ENCODE measurements at places on chromosomes 6 and 20.

GRCh38 chr6:12944001-12944400 is 227.4 kb downstream of the PHACTR1 start:
- DNase-seq: no peak

GRCh38 chr20:38209736-38210405 is 44.8 kb upstream of the TGM2 start:
- no peak for DNase-seq

- no peak for DNase-seq
These were observed 143.9 kb upstream of the RALGAPA2 start for GRCh38 chr20:20856306-20856705.

DNA sequence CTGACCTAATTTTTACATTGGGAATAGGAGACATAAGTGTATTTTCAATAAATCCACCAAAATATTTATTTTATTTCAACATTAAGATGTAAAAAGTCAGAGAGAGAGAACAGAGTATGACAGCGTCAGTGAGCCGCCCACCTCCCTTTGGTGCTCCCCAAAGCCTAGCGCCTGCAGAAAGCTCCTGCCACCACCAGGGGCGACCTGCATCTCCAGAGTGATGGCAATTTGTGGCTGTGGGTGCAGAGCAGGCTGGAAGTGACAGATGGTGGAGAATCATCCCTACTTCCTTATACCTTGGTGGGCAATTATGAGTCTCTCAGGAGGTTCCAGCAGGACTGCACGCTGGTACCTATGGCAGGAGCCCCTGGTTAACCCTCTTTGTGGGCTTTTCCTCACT is 87.3 kb downstream of the PTPRT start:
- DNase-seq: no peak

DNA sequence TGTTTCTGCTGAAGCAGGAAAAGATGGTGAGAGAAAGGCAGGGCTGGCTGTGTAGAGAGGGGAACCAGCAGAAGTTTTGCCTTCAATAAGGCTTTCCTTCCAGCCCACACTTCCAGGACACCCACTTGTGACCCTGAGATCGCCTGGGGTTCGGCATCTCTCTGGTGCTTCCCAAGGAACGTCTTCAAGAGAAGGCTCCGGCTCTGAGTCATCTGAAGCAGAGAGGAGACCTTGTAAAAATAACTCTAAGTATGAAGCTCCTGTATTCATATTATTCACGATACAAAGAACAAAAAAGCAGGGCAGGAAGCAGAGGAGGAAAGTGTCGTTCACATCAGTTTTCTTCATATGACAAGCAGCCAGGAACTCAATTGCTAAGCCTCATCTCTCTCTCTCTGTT is 95.4 kb upstream of the MRPS10 start:
- no peak for DNase-seq

GRCh38 chr6:30156262-30156599 is 4.8 kb downstream of the TRIM10 start:
- no peak for DNase-seq

- DNase-seq: no peak
These were observed 212.7 kb downstream of the BCKDHB start for GRCh38 chr6:80319196-80319595.

DNA sequence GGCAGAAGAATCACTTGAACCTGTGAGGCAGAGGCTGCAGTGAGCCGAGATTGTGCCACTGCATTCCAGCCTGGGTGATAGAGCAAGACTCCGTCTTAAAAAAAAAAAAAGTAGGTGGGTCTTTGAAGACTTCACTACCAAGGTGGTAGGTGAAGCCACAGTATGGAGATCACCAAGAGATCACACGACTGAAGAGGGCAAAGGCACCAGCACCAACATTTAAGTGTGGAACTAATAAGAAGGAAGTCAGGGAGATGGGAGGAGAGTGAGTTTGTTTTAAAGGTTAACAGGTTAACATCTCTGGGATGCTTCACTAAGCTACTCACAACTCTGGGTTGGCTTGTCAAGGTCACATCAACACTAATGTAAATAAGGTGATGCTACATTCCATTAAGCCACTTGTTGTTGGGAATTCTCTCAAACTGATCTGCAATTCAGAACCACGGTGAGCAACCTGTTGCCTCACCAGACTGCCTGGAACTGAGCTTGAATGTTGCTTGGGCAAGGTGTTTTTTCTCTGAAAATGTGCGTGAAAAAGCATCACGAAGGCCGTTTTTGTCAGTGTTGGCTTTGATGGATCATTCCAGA is 48.7 kb downstream of the KCTD20 start:
- DNase-seq: no peak

- no peak for DNase-seq
These were observed 35.5 kb downstream of the PPP1R16B start for GRCh38 chr20:38840894-38841470.

- no peak for DNase-seq
These were observed 7.4 kb upstream of the UTRN start for GRCh38 chr6:144277605-144278227.

GRCh38 chr6:152166497-152166896 is 359.0 kb downstream of the ESR1 start:
- DNase-seq: no peak

DNA sequence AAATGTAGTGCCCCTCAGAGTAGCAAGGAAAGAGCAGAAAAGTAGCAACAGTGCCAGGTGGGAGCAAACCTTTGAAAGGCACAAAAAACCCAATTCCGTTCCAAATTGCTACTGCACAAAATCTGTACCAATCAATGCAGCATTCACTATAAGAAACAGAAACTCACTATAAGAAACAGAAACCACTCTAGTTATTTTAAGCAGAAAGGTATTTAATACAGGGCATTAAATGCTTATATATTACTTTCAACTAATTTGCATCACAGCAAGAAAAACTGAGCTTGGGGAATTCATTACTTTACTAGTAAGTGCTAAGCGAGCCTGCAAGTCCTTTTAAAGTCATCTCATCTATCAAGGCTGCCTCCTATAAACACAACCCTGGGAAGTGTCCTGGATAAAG is 116.5 kb upstream of the OLIG3 start:
- no peak for DNase-seq

GRCh38 chr6:125375821-125376220 is 74.1 kb upstream of the HDDC2 start:
- DNase-seq: no peak

DNA sequence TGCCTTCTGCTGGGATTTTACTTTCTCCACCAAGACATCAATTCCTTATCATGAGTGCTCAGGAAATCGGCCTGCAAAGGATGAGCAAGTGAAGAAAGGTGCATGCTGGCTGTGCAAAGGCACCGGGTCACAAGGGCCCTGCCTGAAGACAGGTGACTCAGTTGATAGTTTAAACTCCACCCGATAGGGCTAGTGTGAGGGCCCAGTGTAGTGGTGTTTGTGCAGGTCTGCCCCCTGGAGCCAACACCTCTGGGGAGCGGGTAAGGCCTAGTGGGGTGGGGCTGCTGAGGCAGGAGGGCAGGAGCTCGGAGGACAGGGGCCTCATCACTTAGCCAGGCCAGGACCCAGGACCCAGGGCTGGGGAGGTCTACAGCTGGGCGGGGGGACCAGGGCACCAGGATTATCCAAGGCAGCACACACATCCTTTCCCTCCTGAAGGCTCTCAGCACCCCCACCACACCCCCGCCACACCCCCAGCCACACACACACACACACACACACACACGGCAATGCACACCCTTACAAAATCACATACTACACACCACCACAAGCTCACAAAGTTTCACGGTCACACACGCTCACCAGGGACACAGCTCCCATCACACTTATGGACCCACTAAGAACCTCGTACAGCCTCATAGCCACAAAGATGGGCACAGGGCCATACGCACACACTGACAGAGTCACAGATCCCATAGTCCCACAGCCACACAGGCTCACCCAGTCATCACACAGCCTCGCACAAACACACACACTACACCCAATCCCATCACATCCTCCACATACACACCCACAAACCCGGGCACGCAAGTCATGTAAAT is 75.4 kb downstream of the GRM4 start:
- no peak for DNase-seq

- DNase-seq: no peak
These were observed 30.4 kb upstream of the MRAP2 start for GRCh38 chr6:84003131-84003530.

- DNase-seq: no peak
These were observed 740 bp downstream of the TRIM15 start for GRCh38 chr6:30163918-30164654.

- no peak for DNase-seq
These were observed 117.4 kb downstream of the TBC1D32 start for GRCh38 chr6:121216928-121217327.

DNA sequence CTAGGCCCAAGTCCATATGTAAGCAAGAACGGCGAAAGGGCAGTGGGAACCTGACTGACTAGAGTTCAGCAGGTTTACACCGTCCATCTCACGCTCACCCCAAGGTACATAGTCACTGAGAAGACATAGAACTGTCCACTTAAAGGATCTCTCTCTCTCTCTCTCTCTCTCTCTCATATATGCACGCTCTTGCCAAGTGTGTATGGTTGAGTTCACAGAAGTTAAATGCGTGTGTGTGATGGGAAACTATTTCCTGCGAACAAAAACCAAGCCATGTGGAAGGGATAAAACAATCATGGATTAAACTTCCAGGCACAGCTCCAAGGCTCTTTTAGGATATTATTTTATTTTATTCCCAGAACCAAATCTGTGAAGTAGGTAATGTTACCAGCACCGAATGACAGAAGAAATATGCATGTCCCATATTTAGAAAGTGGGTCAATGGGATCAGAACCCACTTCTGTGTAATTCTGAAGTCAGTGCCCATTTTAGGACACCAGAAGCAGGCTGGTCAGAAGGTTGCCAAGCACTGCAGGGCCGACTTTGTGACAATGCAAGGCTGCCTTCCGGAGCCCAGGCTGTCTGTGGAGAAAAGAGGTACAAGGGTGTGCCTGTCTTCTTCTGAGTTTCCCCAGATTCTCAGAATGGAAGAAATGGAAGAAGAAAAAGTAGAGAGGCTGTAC is 49.2 kb upstream of the MAP7 start:
- no peak for DNase-seq

DNA sequence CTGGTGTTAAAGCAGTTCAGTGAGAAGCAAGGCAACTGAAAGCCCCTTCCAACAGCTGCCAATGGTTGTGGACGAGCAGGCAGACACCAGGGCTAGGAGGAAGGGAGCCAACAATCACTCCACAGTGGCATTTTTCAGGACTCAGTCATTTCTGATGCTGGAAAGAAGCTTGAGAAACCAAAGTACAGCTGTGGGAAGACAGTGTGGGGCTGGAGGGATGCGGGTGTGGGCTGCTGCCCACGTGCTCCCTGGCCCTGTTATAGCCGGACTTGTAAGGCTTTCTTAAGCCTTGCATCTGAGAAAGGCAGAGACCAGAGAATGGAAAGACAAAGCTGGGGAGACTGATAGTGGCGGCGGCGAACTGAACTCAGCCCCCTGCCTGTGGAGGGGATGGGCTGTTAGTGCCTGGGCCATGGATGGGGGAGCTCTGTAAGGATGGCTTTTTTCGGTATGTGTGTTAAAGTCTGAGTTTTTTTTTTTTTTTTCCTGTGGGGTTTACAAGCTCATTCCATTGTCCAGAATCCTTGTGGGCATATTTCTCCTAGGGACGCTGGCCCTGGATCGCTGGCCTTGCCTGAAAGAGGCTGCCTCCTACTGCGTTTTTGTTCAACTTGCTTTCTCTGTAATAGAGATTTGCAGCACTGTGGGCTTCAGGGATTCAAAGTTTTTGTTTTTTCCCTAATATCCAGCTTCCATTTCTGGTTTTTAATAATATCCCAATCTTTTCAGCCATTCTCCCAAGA is 91.7 kb downstream of the GJA10 start:
- peak; percentile 44 for DNase-seq

- no peak for DNase-seq
These were observed 25.8 kb downstream of the B4GALT5 start for GRCh38 chr20:49687595-49688567.

DNA sequence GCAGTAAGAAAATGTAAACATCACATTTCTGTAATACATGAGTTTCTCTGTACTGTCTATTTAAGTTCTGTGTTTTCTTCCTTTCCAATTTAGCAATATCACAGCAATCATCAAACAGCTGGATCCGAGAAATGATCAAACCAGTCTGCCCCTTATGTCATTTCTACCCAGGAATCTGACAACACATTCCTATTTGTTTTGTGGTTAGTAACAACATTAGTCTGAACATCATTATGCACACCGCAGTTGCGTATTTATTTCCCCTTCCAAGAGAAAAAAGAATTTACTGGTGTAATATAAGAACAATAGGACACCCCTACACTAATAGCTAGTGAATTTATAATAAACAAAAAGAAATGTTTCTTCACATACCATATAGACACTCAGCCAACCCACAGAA is 179.5 kb downstream of the BTBD9 start:
- no peak for DNase-seq

- DNase-seq: no peak
These were observed 76.2 kb downstream of the SNX5 start for GRCh38 chr20:17892189-17892938.

DNA sequence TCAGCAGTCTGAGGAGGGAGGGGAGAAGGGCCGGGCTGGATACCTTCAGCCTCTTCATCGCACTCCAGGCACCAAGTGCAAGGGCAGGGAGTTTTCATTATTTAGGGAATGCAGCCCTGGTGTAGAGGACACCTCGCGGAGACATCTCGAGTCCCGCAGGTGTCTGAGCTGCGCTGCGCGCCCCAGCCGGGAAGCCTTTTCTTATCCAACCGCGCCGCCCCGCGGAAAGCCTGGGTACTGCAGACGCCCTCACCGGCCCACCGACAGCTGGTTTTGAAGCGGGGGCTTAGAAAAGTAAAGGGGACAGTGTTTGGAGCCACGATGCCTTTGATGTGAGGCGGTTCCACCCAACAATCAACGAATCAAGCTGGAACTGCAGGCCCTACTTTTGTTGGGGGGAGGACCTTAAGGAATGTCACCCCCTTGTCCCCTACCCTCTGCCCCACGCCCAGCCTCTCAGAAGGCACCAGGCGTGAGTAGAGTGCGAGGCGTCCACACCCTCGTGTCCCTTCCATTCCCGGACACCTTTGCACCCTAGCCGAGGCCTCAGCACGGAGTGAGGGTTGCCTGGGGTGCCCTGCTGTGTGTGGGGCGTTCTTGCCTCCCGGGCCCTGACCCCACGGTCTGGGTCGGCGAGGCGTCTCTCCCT is 8.6 kb downstream of the NKX2-2 start:
- DNase-seq: no peak

DNA sequence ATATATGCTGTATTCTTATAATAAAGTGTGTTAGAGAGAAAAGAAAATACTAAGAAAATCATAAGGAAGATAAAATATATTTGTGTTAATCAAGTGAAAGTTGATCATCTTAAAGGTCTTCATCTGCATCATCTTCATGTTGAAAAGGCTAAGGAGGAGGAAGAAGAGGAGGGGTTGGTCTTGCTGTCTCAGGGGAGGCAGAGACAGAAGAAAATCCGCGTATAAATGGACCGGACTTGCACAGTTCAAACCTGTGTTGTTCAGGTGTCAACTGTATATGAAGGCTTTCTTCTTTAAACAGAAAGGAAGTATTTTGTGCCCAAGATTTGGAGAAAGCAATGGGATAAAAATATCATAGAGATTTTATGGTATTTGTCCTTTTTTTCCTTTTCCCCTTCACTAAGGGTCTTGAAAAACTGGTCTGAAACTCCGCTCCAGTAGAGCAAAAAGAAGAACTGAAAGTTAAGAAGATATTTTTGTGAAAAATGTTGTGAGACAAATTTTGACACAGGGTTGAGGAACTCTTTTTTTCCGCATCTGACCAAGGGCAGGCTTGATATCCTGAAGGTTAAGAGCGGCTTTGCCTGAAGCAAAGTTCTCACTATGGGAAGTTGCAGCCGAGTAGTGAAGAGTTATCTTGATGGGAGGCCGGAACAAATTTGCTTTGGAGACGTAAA is 350.7 kb downstream of the LAMA2 start:
- DNase-seq: no peak

GRCh38 chr6:152474354-152474753 is 162.8 kb downstream of the SYNE1 start:
- DNase-seq: no peak
